Activated gamma-delta T cell (primary cell): ENCODE measurements at places on chromosomes 13 and 19.
A peak's percentile ranks its signal among the peaks of the same experiment; 100 is the strongest.

DNA sequence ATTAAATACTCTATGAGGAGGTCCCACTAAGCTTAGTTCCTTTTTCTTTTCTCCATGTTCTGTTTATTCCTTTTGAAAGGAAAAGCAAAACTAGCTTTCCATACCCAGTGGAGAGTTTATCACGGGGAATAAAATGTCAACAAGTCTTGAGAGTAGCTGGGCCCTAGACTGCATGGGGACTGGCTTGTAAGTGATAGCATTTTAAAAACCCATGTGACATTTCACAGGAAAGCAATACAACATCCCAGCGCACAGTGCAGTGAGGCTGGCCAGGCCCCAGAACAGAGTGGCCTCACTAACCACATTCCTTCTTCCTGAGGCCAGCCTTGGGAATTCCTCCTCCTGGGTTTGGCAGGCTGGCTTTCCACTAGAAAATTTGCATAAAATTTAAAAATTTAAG lies 149.8 kb downstream of the DLEU7 start:
- DNase-seq, result no peak

GRCh38 chr19:18906605-18907519 lies 10.9 kb upstream of the CERS1 start:
- no peak for DNase-seq

GRCh38 chr13:19791953-19792537 lies 9.3 kb upstream of the PSPC1 start:
- DNase-seq, result no peak

GRCh38 chr13:92575777-92576176 lies 650.8 kb upstream of the GPC6 start:
- DNase-seq, result no peak

GRCh38 chr19:32475141-32476031 lies 69.8 kb downstream of the DPY19L3 start:
- no peak for DNase-seq

DNA sequence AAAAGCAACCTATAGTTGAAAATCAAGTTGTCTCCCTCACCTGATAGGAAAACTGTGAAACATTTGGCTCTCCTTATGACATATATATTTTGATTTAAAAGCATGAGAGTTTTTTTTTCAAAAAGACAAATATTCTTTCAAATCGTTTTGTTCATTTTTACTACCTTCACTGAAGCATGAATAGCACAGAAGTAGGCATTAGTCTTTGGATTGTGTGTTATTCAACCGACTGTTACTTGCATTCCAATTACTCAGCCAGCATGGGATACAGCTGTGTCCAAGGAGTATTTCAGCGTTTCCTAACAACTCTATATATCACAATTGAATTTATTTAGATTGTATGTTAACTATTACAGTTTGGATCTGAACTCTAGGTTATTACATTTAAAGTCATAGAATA lies 135.2 kb downstream of the PCDH9 start:
- DNase-seq, result no peak

GRCh38 chr13:43136920-43137575 lies 113.7 kb downstream of the DNAJC15 start:
- DNase-seq, result no peak

- DNase-seq, result no peak
These were observed 11.6 kb upstream of the GPR18 start for GRCh38 chr13:99269627-99270241.

- peak; percentile 11 for DNase-seq
These were observed 405.2 kb upstream of the PRR20A start for GRCh38 chr13:56735537-56735942.

GRCh38 chr19:23772675-23773063 lies 14.0 kb upstream of the ZNF681 start:
- DNase-seq, result no peak

DNA sequence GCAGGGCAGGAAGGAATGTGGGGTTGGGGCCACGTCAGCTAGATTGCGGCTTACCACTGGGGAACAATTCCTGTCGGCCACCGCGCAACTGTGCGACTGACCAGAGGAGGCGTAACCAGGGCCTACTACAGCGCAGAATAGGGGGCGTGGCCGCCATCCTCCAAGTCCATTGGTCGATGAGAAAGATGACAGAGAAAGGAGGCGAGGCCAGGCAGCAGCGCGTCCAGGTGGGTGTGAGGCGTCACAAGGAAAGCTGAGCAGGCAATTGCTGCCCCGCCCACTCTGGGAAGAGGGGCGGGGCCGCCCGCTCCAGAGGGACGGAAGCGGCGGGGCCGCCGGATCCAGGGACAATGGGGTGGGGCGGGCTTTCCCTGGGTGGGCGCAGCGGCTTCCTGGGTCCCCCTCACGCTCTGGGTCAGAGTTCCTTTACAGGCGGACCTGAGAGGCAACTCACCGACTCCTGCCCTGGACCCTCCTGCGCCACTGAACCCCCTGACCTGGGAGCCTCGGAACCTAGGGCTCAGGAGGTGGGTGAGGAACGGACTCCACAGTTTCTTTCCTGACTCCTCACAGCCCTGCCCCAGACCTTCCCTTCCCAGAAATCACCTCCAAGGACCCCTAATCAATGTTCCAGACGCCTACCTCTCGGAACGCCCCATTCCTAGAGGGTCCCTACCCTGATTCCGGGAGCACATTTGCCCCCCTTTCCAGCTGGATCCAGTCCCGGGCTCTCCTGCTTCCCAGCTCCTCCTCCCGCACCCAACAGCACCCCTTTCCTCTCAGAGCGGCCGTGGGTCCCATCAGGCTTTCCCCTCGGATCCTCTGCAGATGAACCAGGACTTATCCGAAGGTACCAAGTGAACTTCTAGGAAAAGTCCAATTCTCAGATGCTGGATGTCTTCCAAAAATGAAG lies 101.5 kb upstream of the ZNF492 start:
- no peak for DNase-seq

GRCh38 chr13:43596924-43597598 lies 189.7 kb downstream of the ENOX1 start:
- DNase-seq, result no peak

DNA sequence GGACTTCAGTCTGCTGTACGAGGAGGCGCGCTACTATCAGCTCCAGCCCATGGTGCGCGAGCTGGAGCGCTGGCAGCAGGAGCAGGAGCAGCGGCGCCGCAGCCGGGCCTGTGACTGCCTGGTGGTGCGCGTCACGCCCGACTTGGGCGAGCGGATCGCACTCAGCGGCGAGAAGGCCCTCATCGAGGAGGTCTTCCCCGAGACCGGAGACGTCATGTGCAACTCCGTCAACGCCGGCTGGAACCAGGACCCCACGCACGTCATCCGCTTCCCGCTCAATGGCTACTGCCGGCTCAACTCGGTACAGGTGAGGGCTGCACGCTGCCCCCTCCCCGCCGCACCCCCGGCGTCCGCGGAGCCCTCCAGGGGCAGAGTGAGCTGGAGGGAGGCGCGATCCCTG lies 14.6 kb downstream of the KCTD15 start:
- DNase-seq, result no peak

- peak; percentile 60 for DNase-seq
These were observed 15.1 kb downstream of the CCDC97 start for GRCh38 chr19:41324921-41325639.

- DNase-seq, result no peak
These were observed 2.8 kb upstream of the ANGPTL8 start for GRCh38 chr19:11236324-11237301.

DNA sequence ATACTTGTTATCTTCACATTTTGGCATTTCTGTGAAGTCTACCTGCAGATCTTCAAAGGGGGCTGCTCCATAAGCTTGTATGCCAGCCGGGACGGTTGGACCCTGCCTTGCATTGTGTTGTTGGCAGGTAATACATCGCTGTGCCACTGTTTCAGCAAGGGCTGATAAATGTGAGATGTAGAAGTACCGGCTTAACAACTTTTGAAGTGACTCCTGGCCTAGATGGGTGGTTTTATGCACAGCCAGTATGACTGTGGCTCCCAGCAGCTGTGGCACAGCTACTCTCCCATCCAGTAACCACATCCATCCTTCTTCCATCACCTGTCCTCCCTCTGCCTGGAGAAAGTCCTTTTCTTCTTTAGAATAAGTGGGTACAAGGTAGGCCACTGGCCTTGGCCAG lies 19.7 kb downstream of the ZNF700 start:
- no peak for DNase-seq

- DNase-seq, result no peak
These were observed 207.3 kb downstream of the DLEU7 start for GRCh38 chr13:50636007-50636704.

DNA sequence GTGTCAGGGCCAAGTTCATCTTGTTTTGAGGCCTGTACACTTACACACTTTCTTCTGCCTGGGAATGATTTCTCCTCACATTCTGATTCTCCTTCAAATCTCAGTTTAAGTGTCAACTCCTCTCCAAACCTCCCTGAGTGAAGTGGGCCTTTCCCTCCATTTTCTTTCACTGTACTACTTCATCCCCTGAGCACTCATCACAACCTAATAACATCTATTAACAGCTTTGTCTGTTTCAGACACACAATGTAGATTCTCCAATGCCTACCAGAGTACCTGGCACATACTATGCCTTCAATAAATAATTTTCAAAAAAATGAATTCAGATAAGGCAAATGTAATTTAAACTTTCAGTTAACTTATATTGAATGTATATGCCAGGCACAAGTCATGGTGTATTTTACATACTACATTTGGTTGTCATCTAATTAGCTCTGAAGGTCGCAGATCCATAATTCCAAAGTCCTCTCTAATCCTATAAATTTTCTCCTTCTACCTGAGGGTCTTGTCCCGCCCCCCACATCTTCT lies 357 bp upstream of the COG6 start:
- DNase-seq, result no peak

DNA sequence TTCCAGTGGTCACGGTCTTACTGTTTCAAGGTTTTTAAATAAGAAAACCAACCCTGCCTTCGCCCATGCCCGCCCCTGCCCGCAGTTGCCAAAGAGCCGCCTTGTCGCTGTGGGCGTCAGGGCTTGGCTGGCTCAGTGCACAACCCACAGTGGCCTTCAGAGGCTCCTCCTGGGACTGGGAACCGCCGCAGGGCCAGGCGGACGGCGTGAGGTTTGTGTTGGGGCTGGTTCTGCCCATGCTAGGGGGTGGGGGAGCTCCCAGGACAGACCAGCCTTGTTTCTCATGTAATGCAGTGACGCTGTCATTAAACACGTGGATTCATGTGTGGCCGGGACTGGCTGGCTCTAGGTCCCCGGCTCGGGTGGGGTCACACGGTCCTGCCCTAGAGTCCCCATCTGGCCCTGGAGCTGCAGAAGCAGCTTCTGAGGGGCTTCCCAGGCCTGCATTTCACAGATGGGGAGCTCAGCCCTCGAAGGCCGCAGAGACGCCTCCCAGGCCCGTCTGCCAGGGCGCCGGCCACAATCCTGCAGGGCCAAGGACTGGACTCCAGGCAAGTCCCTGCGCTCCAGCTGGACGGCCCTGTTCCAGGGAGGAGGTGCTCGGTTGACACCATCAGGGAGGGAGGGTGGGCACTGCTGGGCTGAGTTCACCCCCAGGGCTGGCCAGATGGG lies 2.4 kb upstream of the TEKTIP1 start:
- DNase-seq, result no peak

- no peak for DNase-seq
These were observed 34.1 kb downstream of the ELL start for GRCh38 chr19:18487576-18488402.

DNA sequence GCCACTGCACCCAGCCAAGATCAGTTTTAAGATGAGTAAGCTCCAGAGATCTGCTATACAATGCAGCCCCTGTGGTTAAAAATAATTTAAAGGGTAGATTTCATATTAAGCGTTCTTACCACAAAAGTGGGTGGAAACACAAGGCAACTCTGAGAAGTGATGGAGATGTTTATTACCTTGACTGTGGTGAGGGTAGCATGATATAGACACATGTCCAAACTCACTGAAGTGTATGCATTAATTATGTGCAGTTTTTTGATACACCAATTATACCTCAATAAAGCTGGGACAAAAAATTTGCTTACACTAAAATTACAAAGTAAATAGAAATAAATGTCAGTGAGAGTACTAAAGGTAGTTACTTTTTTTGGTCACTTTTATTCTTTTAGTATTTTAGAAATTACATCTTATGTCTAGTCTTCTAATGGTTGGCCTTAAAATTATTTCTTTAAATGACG lies 696.5 kb downstream of the UQCRFS1 start:
- no peak for DNase-seq

GRCh38 chr19:31269425-31270127 lies 79.7 kb downstream of the TSHZ3 start:
- DNase-seq, result no peak

- DNase-seq, result no peak
These were observed 46.4 kb downstream of the STOML3 start for GRCh38 chr13:38944219-38944618.

GRCh38 chr19:47231215-47232054 lies 436 bp upstream of the BBC3 start:
- DNase-seq, result peak; percentile 97

DNA sequence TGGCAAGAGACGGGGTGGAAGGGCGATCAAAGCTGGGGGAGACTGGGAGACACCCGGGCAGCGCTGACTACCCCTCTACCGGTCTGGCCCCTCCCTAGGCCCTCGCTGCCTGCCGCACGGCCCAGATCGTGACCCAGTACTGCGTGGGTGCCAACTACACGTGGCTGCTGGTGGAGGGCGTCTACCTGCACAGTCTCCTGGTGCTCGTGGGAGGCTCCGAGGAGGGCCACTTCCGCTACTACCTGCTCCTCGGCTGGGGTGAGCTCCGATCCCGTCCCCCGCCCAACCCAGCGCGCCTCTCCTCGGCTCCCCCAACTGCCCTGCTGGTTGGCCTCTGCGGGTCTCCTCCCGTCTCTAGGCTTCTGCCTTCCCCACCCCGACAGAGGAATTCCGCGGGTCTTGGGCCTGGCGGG lies 8.8 kb downstream of the GIPR start:
- no peak for DNase-seq

DNA sequence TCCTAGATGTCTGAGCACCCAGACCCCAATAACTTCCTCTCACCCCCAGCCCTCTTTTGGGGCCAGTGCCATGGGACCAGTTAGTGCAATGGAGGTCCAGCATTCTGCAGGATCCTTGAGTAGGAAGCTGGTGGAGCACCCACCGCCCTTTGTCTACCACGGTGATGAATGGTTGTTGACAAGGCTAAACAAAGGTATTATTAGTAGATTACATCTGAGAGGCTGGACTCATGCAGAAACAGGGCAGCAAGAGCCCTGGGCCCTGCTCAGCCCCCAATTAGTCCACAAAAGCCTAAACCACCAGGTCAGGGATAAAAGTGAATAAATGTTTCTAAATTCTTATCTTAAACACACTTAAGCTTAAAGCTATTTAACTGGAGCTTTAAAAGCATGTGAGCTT lies 196.5 kb upstream of the TSHZ3 start:
- DNase-seq, result no peak

DNA sequence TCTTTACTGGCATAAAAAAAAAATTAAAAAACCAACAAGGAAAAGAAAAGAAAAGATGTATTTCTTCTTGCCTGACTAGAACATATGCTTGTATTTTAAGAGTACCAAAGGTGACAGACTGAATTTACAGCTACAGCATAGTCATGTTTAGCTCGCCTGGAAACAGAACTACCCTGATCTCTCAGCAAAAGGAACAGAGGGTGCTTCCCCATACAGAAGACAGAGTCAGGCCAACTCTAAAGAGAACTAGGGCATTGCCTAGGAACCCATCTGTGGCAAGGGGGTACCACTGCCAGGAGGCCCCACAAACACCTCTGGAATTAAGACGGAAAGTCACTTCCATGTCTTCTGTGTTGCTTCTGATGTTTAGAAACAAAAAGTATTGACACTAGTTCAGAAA lies 252.1 kb upstream of the STARD13 start:
- DNase-seq, result no peak

GRCh38 chr19:47005164-47005641 lies 14.4 kb upstream of the NPAS1 start:
- no peak for DNase-seq
